ENCODE measurements at places on chromosomes 3 and 15. TPM values are rescaled to one million over a fixed set of nuclear protein-coding genes. Genes with fewer than 3 reads are reported as not detected.

Gene RAD54L2
- 46.5 TPM for total RNA-seq

Gene GOLGA6L26
- total RNA-seq = not detected

Gene ACP3
- total RNA-seq = not detected

Gene BCL2A1
- total RNA-seq = 91.8 TPM

Gene PP2D1
- total RNA-seq = not detected

Gene SERINC4
- 0.39 TPM for total RNA-seq

Gene CCDC39
- not detected for total RNA-seq

Gene CSPG4
- not detected for total RNA-seq

Gene ILDR1
- 0.34 TPM for total RNA-seq

Gene VGLL3
- not detected for total RNA-seq

Gene RIOX2
- total RNA-seq = 90.9 TPM

Gene PIK3CA
- total RNA-seq = 19.7 TPM

Gene ATP6V1A
- total RNA-seq = 40.0 TPM

Gene WDR82
- total RNA-seq = 107 TPM

Gene DNAH1
- 12.2 TPM for total RNA-seq

Gene SETD5
- total RNA-seq = 140 TPM

Gene AGBL1
- total RNA-seq = not detected

Gene STRA6
- not detected for total RNA-seq

Gene C2CD4B
- total RNA-seq = 0.83 TPM

Gene ATP13A5
- not detected for total RNA-seq

Gene ZIC4
- not detected for total RNA-seq

Gene CLDN18
- not detected for total RNA-seq

Gene ISY1
- 72.3 TPM for total RNA-seq

Gene ZPLD1
- total RNA-seq = not detected

Gene MYO1E
- 33.3 TPM for total RNA-seq

Gene BLM
- 64.3 TPM for total RNA-seq

Gene HRG
- not detected for total RNA-seq

Gene SLC6A1
- not detected for total RNA-seq

Gene SCG3
- total RNA-seq = not detected

Gene LYSMD4
- 10.3 TPM for total RNA-seq

Gene C3orf52
- total RNA-seq = 12.4 TPM

Gene NOX5
- total RNA-seq = not detected

Gene FSTL1
- not detected for total RNA-seq

Gene WDR72
- total RNA-seq = not detected

Gene SV2B
- total RNA-seq = 0.08 TPM

Gene ITPKA
- total RNA-seq = 2.8 TPM

Gene SLC9C1
- not detected for total RNA-seq

Gene HTR3E
- total RNA-seq = not detected

Gene LTK
- 0.13 TPM for total RNA-seq

Gene SLC12A8
- 1.1 TPM for total RNA-seq

Gene ACTRT3
- total RNA-seq = 1.3 TPM

Gene GHSR
- total RNA-seq = not detected

Gene AGTR1
- not detected for total RNA-seq

Gene CCR2
- 21.0 TPM for total RNA-seq

Gene KLHL40
- not detected for total RNA-seq

Gene CFAP100
- not detected for total RNA-seq

Gene MNS1
- total RNA-seq = 0.44 TPM

Gene CHL1
- total RNA-seq = not detected

Gene CADPS
- total RNA-seq = not detected

Gene SAMD7
- total RNA-seq = not detected

Gene GOLGA6D
- not detected for total RNA-seq

Gene ZKSCAN7
- 0.73 TPM for total RNA-seq

Data from activated T-helper 1 cell treated with anti-CD3 and anti-CD28 coated beads, Interleukin-12 subunit alpha, Interleukin-12 subunit beta, Interleukin-2, Interleukin-4 antibody, amounts not matched to agents 30 ng/mL and 10 ng/mL and 1 ng/mL, durations not matched to agents 14 hours and 24 hours and 36 hours (primary cell).